Activated T-cell treated with anti-CD3 and anti-CD28 coated beads for 1 hour (primary cell): ENCODE measurements at places on chromosomes 1 and 21.

GRCh38 chr1:228155596-228156514 is 6.1 kb downstream of the GJC2 start:
- no peak for DNase-seq

DNA sequence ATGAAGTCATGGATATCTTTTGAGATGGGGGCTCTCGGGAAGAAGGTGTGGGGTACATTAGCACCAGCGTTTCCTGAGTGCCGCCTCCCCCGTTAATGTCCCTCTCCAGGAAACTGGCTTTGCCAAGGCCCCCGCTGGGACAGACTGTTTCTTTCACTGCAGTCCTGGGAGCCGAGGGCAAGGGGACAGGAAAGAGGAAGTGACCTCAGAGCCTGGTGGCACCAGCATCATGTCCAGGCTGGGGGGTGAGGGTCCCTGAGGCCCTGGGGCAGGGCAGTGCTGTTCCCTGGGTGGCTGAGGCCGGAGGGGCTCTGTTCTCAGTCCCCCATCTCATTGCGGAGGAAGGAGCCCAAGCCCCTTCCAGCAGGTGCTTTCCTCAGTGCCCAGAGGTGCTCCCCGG is 5.8 kb downstream of the PFKL start:
- no peak for DNase-seq

GRCh38 chr1:39426346-39426745 is 65.1 kb upstream of the BMP8A start:
- DNase-seq = no peak

GRCh38 chr1:179137617-179138255 is 55.9 kb downstream of the TOR3A start:
- no peak for DNase-seq

DNA sequence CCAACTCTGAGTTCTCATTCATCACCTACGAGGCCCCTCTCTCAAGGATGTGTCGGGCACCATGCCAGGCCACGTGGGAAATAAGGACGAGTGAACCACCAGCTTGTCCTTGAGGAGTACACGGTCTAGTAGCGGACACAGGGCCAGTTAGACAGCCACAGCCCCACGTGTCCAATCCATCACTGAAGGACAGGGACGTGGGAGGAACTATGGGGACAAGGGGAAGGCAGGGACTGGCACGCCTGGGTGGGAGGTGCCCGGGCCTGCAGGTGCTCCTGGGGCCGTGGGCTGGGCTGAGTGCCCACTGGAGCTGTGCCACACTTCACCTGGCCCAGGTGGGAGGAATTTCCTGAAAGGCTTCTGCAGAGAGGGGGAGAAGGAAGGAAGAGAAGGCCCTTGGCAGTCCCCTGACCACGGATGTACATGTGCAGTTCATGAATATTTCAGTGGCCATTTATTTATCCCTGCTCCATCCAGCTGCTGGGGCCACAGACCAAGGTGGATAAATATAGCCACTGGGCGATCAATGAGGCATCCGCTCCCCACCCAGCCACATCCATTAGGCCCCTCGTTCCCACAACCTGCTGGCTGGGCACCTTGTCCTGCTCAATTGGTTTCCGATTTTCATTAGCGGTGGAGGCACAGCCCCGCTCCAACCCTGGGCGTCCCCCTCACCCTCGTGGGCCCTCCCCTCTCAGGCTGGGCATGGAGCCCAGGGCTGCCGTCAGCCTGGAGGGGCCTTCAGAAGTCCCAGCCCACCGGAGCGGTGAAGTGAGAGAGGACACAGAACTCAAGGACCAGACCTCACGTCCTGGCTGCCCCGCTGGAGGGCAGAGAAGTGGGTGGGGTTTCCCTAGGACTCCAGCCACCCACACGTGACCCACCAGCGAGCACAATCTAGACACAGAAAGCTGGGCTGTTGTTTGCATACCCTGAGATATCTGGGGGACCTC is 59.5 kb downstream of the CASZ1 start:
- DNase-seq = no peak
